ENCODE measurements at places on chromosomes 12 and 14.

DNA sequence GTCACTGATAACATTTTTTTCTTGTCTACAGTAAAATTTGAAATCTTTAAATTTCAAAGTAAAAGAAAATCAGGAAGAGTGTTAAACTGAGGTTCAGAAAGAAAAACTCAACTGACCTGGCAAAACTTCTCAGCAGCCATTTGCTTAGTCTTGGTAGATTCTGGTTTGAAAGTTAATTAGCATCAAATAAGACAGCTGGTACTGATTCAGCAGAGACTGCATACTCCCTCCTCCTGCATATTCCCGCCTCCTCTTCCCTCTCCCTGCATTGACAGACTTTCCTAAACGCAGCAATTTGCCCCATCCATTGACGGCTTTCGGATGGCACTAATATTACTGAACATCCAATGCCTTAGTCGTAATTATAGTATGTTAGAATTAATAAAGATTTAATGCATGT lies 520.8 kb downstream of the FLRT2 start:
- DNase-seq = no peak

DNA sequence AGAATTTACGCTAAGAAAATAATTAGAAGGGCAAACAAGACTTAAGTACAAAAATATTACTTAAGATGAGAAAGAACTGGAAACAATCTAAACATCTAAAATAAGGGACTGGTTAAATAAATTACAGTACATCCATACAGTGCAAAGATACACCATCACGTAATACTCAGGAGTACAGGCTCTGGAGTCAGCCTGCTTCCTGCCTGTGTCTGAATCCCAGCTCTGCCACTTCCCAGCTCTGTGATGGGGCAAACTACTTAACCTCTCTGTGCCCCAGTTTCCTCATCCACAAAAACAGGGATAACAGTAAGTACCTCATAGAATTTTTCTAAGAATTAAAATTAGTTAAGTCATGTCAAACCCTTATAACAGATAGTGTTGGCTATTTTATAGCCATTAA lies 36.0 kb downstream of the PPTC7 start:
- DNase-seq = no peak

DNA sequence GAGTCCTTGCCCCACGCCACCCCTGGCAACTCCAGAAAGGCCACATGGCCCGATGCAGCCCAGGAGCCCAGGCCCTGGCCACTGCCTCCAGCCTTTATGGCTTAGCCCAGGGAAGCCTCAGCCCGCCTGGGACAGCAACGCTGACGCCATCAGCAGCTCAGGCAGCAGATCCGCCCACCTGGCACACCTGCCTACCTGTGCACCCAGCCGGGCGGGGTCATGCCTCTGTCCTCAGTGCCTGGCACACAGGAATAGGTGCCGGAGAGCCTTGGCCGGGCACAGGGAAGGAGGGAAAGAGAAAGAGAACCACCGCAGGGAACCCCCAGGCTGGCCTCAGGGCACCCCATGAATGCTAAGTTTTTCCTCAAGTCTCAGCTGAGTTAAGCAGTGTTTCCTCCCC lies 21.1 kb downstream of the BEGAIN start:
- DNase-seq = no peak

DNA sequence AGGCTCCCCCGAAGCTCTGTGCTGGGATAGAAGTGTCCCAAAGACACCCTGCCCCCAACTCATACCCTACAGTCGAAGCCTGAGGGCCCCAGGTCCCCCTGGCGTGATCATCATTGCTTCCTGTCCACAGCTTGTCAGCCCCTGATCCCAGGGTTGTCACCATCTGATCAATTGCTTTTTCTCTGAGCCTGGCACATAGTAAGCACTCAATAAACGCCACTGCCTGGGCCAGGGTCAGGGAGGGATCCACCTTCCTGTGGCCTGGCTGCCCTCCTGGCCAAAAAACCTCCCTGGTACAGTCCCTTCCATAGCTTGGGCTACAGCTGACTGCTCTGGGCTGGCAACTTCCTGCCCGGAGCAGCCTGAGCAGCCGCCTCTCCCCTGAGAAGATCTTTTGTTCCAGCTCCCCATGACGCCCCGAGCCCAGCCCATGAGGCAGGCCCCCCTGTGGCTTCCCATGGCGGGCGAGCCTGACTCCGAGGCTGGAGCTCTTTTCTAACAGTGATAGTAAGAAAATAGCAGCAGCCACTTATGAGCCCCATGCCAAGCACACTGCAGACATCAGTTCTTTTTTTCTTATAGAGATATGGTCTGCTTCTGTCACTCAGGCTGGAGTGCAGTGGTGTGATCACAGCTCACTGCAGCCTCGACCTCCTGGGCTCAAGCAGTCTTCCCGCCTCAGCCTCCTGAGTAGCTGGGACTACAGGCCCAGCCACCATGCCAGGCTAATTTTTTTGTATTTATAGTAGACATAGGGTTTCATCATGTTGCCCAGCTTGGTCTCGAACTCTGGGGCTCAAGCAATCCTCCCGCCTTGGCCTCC lies 6.5 kb downstream of the SH2B3 start:
- DNase-seq = no peak

DNA sequence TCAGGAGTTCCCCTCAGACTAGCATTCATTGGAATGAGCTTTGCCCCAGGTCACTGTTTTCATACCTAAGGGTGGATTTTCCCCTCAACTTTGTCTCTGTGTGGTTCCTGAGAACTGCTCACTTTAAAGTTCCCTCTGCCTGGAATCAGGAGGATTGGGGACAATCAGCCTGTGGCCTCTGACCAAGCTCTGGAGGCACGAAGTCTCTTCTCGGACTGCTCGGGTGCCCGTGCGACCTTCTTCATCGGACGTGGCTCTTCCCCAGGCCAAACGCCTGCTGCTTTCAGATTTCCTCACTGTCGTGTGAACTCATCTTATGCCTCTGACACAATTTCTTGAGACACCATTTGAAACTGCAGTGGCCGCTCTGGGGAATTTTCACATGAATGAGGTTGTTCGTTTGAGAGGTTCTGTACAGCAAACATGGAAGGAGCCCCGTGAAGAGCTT lies 153.7 kb upstream of the PZP start:
- DNase-seq = no peak

DNA sequence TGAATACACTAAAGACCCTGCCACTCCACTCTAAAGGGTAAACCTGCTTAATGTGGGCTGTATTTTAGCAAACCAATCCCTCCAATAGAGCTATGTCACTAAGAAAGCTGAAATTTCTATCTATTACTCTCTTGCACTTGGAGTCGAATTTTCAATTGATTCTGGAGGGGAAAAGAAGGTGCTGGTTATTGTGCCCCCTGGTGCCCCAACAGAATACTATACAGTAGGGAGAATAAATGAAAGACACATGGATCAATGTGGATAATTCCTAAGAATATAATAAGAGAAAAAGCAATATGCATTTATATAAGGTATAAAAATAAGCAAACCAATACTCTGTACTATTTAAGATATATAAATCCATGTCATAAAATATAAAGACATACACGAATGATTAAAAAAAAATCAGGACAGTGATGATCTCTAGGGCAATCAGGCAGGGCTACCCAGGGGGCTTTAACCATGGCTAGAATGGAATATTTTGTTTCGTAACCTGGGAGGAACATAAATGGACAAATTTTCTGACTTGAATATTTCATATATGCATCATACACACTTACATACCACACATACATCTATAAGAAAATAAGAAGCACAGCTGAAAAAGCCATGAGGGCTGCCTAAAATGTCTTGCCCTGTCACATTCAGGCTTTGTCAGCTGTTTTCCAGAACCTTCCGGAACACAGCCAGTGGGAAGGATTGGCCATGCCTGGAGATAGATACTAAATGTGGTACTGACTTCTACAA lies 54.4 kb downstream of the EFCAB11 start:
- peak; percentile 5 for DNase-seq

GRCh38 chr12:77032406-77032805 lies 33.0 kb downstream of the E2F7 start:
- DNase-seq = peak; percentile 44

GRCh38 chr12:102372087-102372486 lies 108.3 kb downstream of the IGF1 start:
- DNase-seq = no peak

GRCh38 chr12:94228488-94228907 lies 80.1 kb downstream of the PLXNC1 start:
- no peak for DNase-seq
